Activated naive CD4-positive, alpha-beta T cell treated with anti-CD3 and anti-CD28 coated beads for 36 hours (primary cell): ENCODE measurements at places on chromosomes 5 and 9. TPM values are rescaled to one million over a fixed set of nuclear protein-coding genes. Genes with fewer than 3 reads are reported as not detected.

Gene ADAMTSL1
- not detected for total RNA-seq

Gene MOB3B
- total RNA-seq, result 3.2 TPM

Gene ROPN1L
- total RNA-seq, result not detected

Gene IFNB1
- 0.57 TPM for total RNA-seq

Gene HRCT1
- total RNA-seq, result not detected

Gene DDX4
- not detected for total RNA-seq

Gene RORB
- total RNA-seq, result 0.02 TPM
